ENCODE measurements at places on chromosomes 7 and 10.

DNA sequence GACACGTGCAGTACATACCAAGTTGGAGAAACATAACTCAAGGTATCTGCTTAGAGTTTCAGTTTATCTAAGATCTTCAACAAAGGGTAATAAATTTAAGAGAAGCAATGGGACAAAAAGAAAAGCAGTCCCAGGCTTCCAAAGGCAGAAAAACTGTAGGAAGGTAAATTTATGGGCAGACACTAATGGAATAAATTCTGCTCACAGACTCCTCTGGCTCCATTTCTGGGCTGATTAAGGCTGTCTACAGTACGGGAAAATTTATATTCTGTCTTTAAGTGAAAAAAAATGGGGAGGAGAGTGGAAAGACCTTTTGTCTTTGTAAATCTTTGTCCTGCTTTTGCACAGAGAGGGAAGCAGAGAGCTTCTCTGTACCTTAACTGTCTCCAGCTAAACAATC is 587.5 kb upstream of the IGFBP3 start:
- no peaks in the 10 kb centered on the region for H3K36me3 ChIP-seq
- no peaks in the 10 kb centered on the region for H3K27me3 ChIP-seq
- H3K27ac ChIP-seq, result no peak overlapping the region

DNA sequence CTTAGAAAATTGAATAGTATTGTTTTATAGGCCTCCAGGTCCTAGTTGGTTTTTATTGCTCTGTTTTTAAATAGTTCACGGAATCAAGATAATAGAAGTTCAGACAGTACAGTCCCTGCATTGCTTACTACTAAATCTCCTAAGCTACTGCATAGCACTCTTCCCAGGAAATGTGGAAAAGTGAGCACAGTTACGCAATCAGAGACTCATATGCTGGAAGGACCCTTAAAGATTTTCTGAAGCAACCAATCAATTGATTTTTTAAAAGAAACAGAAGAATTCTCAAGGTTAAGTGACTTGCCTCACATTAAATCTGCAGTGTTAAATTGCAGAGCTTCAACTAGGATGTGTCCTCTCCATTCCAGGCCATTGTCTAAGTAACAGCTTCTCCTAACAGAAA is 23.1 kb upstream of the DIP2C start:
- no peak overlapping the region for H3K27ac ChIP-seq
- no peaks in the 10 kb centered on the region for H3K4me1 ChIP-seq
- H3K27me3 ChIP-seq, result no peaks in the 10 kb centered on the region
- H3K4me3 ChIP-seq, result no peak overlapping the region
- no peak for DNase-seq
- no peaks in the 10 kb centered on the region for H3K36me3 ChIP-seq

- no peak overlapping the region for H3K27ac ChIP-seq
- DNase-seq, result no peak
- H3K36me3 ChIP-seq, result no peaks in the 10 kb centered on the region
- no peak overlapping the region for H3K4me3 ChIP-seq
Measured at GRCh38 chr10:110340816-110341215, 36.1 kb upstream of the SMNDC1 start.

DNA sequence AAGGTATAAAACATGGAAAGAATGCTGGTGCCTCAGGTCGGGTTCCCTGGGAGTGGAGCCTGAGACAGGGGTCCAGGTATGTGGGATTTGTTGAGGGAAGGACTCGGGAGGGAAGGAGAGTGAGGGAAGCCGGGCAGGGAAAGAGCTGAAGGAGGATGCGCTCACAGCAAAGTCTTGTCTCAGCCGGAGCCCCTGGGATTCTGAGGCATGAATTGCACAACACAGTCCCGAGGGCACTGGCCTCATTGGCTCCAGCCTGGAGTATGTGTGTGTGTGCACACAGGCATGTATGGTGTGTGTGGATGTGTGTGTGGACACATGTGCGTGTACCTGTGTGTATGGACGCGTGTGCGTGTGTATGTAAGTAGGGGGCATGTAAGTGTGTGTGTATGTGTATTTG is 87.4 kb downstream of the WDFY4 start:
- no peak overlapping the region for H3K27ac ChIP-seq
- H3K27me3 ChIP-seq, result no peaks in the 10 kb centered on the region
- H3K4me3 ChIP-seq, result no peak overlapping the region
- DNase-seq, result no peak
- H3K4me1 ChIP-seq, result no peaks in the 10 kb centered on the region

DNA sequence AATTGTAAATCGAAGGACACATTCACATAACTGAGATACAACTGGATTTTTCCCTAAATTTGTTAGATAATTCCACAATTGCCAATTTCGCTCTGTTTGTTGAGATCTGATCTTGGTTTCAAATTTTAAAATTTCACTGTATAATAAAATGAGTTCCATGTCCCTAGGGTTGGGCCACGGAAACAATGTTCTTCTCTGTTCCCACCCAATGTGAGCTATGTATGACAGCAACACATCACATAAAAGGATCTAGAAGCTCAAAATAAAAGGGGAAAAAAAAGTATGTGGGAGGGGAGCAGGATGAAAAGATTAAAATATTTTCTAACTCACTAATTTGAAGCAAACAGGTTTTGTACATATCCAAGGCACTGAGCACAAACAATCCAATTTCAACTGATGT is 287.8 kb upstream of the MKLN1 start:
- H3K4me3 ChIP-seq, result no peak overlapping the region
- no peaks in the 10 kb centered on the region for H3K4me1 ChIP-seq
- H3K36me3 ChIP-seq, result no peaks in the 10 kb centered on the region

DNA sequence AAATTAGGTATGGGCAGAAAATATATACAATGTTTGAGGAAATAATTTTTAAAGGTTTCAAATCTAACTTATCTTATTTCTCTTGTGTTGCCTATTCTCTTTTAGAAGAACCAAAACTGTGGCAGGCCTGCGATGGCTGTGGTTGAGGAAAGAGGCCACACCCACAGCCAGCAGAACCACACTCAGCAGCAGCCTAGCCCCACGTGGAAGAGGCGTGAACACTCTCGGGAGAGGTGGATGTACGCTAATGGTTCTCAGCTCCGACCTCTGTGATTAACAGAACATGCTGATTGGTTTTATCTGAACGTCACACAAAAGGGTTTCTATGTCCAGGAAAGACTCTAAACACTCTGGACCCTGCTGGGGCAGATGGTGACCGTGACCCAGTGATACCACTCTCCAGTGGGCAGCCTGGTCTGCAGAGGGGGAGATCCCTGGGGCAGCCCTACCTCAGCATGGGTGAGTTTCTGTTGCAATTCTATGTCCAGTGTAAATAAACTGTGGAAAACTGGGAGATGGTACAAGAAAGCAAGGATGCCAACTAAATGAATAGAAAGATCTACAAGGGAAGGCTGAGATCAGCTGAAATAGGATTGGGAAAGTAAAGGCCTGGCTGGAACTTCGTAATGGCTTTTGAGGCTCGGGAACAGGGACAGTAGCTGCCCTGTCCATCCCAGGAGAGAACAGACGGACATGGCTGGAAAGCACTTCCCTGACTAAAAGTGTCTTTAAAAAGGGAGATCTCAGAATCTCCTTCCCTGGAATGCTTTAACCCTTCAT is 26.6 kb downstream of the DIP2C start:
- peaks cover 21% of the 10 kb centered on the region for H3K4me1 ChIP-seq
- H3K36me3 ChIP-seq, result no peaks in the 10 kb centered on the region
- no peak overlapping the region for H3K27ac ChIP-seq

GRCh38 chr10:76990561-76990960 is 647.0 kb downstream of the KCNMA1 start:
- H3K4me3 ChIP-seq, result no peak overlapping the region
- no peak overlapping the region for H3K27ac ChIP-seq
- DNase-seq, result no peak
- no peaks in the 10 kb centered on the region for H3K36me3 ChIP-seq

DNA sequence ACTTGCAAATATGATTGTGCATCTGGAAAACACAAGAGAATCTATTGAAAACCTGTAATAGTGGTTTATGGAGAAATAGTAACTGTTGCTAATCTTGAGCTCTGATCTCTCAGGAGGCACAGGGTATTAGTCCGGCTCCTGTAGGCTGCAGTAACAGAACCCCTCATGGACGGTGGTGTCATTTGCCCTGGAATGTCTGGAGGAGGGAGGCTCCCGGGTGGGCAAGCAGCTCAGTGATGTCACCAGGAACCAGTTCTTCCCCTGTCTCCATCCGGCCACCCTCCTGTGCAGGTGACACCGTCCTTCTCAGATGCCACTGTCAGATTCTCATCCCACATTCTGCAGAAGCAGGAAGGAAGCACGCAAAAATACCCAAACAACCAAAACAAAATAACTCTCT is 29.3 kb downstream of the INPP5A start:
- no peaks in the 10 kb centered on the region for H3K27me3 ChIP-seq
- no peaks in the 10 kb centered on the region for H3K36me3 ChIP-seq
- no peaks in the 10 kb centered on the region for H3K4me1 ChIP-seq
- DNase-seq, result no peak
- no peak overlapping the region for H3K4me3 ChIP-seq

- no peaks in the 10 kb centered on the region for H3K4me1 ChIP-seq
- H3K27ac ChIP-seq, result no peak overlapping the region
- H3K4me3 ChIP-seq, result no peak overlapping the region
- no peak for DNase-seq
- H3K27me3 ChIP-seq, result no peaks in the 10 kb centered on the region
- H3K36me3 ChIP-seq, result no peaks in the 10 kb centered on the region
Measured at GRCh38 chr10:129334266-129334665, 132.8 kb upstream of the MGMT start.

GRCh38 chr7:54543051-54543488 is 895 bp downstream of the VSTM2A start:
- no peak overlapping the region for H3K27ac ChIP-seq
- no peak for DNase-seq
- no peaks in the 10 kb centered on the region for H3K4me1 ChIP-seq
- no peaks in the 10 kb centered on the region for H3K36me3 ChIP-seq
- peaks cover 26% of the 10 kb centered on the region for H3K27me3 ChIP-seq
- no peak overlapping the region for H3K4me3 ChIP-seq

- H3K36me3 ChIP-seq, result no peaks in the 10 kb centered on the region
- no peak overlapping the region for H3K27ac ChIP-seq
- no peak for DNase-seq
- no peak overlapping the region for H3K4me3 ChIP-seq
- H3K4me1 ChIP-seq, result no peaks in the 10 kb centered on the region
Measured at GRCh38 chr7:113945018-113945938, 26.5 kb upstream of the PPP1R3A start.

- H3K4me1 ChIP-seq, result peaks cover 5% of the 10 kb centered on the region
- no peaks in the 10 kb centered on the region for H3K36me3 ChIP-seq
- peaks cover 14% of the 10 kb centered on the region for H3K27me3 ChIP-seq
- H3K4me3 ChIP-seq, result no peak overlapping the region
- H3K27ac ChIP-seq, result no peak overlapping the region
Measured at GRCh38 chr7:158586499-158587161, 993 bp downstream of the PTPRN2 start.

- DNase-seq, result no peak
- no peaks in the 10 kb centered on the region for H3K36me3 ChIP-seq
- H3K4me1 ChIP-seq, result no peaks in the 10 kb centered on the region
- no peaks in the 10 kb centered on the region for H3K27me3 ChIP-seq
- no peak overlapping the region for H3K27ac ChIP-seq
Measured at GRCh38 chr7:78218876-78219275, 420.3 kb downstream of the PHTF2 start.

GRCh38 chr10:11334436-11334835 is 277.0 kb downstream of the USP6NL start:
- H3K4me3 ChIP-seq, result no peak overlapping the region
- H3K4me1 ChIP-seq, result no peaks in the 10 kb centered on the region
- no peaks in the 10 kb centered on the region for H3K36me3 ChIP-seq
- no peak for DNase-seq
- H3K27me3 ChIP-seq, result no peaks in the 10 kb centered on the region
- no peak overlapping the region for H3K27ac ChIP-seq

DNA sequence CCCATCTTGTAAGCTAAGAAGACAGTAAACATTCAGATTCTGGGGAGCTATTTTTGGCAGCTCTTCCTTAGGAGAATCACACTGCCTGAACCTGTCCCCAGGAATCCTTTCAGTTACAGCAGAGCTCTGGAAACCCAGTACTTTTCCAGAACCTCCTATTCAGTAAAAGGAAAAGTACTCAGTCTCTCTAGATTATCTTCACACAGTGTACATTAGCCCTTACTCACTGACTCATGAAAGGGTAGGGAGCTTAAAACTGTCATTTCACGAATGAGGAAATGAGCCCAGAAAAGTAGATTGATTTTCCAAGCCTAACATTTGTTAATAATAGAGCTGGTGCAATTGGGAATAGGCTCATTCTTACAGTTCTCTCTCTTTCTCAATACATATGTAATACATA is 3.9 kb upstream of the CNNM1 start:
- no peak overlapping the region for H3K27ac ChIP-seq
- no peak for DNase-seq
- H3K4me1 ChIP-seq, result peaks cover 15% of the 10 kb centered on the region

DNA sequence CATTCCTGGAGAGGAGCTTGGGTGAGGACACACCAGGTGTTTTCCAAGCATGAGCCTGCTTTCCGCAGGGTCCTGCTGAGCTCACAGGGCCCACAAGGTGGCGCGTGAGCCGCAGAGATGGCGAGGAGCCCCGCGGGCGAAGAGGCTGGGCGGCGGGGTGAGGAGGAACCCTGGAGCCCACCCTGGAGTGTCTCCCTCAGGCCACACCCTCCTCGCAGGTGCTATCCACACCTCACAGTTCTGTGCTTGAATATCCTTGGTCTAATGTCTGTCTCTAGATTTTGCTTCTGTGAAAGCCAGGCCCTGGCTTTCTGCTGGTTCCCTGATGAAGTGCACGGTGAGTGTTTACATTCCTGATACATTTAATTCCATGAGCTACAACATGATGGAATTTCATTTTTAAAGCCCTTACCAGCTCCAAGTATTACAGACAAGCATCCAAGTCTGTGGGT is 433.6 kb downstream of the ACTR3B start:
- no peak overlapping the region for H3K27ac ChIP-seq
- no peaks in the 10 kb centered on the region for H3K27me3 ChIP-seq
- H3K4me1 ChIP-seq, result no peaks in the 10 kb centered on the region
- no peak overlapping the region for H3K4me3 ChIP-seq
- DNase-seq, result peak; percentile 34

DNA sequence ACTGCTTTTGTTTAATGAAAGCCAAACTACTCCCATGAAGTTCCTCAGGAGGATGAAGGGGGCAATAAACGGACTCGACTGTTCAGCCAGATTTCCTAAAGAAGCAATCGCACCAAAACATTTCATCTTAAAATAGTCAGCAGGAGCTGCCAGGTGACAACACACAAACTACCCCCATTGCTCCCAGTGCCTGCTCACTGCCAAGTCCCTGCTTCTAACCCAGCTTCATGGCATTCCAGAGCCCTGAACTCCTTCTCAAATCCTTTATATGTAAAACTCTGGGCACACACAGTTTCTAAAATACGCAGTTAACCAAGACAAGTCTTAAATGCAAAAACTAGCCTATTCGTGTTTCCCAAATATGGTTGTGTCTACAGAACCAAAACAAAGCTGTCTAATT is 110.0 kb downstream of the SORBS1 start:
- no peaks in the 10 kb centered on the region for H3K36me3 ChIP-seq
- no peak for DNase-seq
- H3K4me3 ChIP-seq, result no peak overlapping the region
- no peaks in the 10 kb centered on the region for H3K27me3 ChIP-seq
- H3K27ac ChIP-seq, result no peak overlapping the region
- H3K4me1 ChIP-seq, result no peaks in the 10 kb centered on the region

All from right lobe of liver (tissue), 6 donors.